ENCODE measurements at places on chromosomes 5 and 9.

GRCh38 chr5:60687927-60688720 lies 11.8 kb downstream of the DEPDC1B start:
- no peak for DNase-seq

- no peak for DNase-seq
Observed at GRCh38 chr9:124465736-124466135, 15.5 kb downstream of the ADGRD2 start.

GRCh38 chr5:43967165-43967564 lies 364.2 kb downstream of the NNT start:
- no peak for DNase-seq

DNA sequence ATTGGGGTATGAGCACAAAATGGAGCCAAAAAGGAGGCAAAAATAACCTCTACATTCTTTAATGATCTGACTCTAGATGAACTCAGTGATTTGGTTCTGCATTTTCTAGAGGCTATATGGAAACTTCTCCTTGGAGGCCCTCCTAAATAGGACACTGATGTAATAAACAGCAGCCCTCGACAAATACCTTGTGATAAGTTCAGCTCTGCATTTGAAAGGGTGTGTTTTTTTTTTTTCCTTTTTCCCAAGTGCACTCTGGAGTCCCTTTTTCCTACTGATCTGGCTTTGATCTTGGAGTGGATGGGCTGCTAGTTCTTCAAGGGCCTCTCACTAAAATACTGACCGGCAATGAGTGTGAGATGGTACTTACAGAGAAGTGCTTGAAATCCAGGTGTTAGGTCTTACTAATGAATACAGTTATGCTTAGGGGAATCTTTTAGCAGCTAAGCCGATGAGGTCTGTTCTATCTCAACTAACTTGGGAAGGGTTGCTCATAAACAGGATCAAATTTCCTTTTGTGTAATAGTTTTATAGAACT lies 161.7 kb downstream of the MAST4 start:
- DNase-seq, result no peak
